ENCODE measurements at places on chromosomes 3 and 15.

DNA sequence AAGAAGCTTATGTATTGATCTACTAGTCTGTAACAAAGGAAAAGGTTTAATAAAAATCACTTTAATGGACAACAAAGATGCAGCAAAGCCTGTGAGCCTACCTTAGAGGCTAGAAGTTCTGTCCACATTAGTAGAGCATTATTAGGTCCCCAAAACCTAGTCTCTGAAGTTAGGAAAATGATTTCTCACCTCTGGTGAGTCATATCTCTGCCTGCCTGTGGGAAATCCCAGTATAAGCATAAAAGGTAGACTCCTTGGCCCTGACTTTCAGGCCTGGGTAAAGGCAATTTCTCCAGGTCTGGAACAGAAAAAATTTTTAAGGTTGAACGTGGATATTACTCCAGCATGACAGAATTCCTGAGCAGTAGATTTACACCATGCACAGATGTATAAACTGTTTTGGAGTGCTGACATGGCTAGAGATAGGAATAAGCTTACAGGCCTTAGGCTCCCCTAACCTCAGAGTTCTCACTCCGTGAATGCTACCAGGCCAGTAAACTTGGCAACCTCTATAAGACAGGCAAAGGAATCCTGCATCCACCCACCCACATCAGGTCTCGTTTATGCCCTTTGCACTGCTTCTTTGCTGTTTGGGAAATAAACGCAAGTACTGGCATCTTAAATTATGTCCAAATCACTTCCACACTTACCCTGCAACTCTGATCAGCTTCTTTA, 104.1 kb downstream of the SERPINI1 start:
- peak; percentile 60 for DNase-seq

DNA sequence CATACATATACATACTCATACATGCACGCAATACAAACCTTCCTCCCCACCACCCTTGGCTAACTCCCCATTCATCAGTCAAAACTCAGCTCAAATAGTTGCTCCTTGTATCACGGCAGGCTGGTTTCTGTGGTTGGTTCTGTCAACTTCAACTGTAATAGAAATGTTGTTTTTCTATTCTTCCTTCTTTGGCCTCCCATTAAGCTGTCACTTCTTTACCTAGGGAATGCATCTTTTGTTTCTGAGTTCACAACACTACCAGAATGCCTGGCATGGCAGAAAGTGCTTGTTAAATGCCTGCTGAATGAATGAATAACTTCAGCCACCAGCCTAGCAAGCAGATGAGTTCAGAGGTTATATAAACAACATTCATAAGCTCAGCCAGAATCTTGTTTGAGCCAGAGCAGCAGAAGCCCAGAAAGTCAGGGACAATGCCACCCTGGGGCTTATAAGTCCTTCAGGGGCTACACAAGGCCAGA, 63.1 kb downstream of the B3GALNT1 start:
- DNase-seq = no peak

DNA sequence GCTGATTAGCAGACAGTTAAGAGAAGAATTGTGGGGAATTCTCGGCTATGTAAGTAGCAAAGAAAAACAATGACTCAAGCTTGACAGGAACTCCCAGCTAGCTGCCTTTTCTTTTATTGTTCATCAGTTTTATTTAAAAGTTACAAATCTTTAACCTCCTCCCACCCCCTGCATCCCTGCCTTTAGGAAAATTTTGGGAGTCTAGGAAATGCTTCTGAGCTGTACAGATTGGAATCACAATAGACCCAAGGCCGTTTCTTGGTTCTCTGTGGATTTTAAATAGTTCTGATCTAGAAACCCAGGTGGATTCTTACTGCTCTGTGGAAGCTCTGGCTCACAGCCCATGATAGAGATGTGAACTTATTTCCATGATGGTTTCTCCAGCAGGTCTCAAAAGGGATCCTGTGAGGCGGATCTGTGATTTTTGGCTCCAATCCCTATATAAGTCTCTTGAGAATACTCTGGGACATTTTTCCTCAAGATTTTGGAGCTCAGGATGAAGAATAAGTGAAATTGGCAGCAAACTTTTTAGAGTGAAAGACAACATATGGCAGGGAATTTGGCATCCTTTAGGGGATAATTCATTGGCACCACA, 312.3 kb downstream of the EPHA3 start:
- DNase-seq = peak; percentile 19

DNA sequence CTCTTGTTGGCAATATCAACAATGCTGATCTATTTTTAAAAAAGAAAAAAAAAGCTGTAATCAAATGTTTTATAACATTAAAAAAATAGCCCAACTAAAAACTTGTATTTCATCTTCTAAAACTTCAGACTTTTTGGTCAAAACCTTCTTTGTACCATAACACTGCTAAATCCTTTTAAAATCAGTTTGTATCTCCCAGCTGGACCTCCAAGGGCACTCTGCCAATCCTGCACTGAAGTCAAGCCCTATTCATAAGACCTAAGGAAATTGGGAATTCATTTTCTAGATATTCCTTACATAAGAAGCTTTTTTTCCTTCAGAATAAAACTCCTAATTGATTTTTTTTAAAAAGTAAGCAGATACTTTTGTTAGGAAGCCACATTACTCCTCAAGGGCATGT, 38.2 kb upstream of the HCLS1 start:
- DNase-seq = no peak

GRCh38 chr3:159451482-159451881, 537.2 kb upstream of the IL12A start:
- DNase-seq = peak; percentile 14

DNA sequence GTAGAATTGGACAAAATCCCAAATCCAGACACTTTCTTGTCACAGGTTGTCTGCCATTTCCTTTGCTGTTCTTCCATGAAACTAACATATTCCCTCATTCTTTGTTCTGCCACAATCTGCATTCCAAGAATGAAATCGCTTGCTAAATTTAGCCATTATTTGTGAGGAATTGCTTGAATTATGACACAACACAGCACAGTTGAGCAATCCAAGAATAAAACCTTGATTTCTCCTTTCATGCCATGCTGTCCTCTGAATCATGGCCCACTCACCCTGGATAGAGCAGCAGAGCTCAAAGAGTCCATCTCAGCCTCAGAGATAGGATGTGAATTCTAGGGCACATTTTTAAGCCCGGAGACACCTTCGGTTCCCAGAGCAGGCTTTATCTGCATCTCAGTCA, 35.2 kb upstream of the GREM1 start:
- peak; percentile 93 for DNase-seq

DNA sequence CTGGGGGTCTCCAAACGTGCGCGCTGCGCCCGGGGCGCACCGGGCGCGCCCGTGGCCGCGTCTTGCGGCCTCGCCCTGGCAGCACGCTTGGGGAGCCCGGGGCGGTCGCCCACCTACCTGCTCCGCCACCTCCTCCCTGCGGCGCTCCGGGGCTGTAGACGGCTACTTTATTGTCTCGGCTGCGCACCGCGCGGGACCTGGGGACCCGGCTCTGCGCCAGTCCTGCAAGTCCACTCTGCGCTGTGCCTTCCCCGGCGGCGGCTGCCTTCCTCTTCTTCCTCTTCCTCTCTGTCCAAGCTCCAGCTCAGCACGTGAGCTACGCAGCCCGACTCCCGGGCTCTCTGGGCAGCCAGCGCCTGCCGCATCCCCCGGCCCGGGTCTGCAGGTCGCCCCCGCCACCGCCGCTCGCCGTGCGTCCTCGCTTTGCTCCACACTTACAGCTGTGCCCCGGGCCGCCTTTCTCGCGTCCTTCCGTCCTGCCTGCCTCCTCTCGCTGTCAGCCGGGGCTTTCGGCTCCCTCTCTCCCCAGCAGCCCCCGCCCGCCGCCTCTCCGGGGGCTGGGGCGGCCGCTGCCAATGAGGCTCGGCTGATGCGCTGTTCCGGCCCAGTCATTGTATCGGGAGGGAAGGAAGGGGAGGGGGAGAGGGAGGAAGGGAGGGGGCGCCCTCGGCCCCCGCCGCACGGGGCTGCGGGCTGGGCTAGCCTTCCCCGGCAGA, 156.4 kb upstream of the FRMD4B start:
- peak; percentile 58 for DNase-seq

- no peak for DNase-seq
Observed at GRCh38 chr15:95832668-95833067, 497.8 kb upstream of the NR2F2 start.

DNA sequence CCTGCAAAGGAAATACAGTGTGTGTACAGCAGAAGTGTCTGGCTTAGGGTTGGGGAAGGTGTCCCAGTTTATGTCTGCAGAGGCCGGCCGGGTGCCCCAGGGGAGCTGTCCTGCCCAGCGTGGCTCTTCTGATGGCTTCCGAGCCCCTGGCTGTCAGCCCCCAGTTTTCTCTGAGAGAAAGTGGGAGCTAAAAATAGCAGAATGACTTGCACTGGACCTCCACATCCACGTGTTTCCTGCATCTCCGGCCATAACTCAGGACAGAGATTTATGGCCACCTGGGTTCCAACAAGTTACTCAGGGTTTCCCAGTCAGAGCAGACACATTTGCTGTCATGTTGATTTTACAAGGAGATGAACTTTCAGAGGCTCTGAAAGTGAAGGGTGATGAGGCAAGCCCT, 192.0 kb downstream of the ATP10A start:
- DNase-seq = no peak

DNA sequence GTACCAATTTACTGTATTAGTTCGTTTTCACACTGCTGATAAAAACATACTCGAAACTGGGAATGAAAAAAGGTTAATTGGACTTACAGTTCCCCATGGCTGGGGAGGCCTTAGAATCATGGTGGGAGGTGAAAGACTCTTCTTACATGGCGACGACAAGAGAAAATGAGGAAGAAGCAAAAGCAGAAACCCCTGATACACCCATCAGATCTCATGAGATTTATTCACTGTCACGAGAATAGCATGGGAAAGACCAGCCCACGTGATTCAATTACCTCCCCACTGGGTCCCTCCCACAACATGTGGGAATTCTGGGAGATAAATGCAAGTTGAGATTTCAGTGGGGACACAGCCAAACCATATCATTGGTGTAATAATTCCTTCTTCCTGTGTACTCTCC, 69.6 kb downstream of the C3orf20 start:
- DNase-seq = no peak

- DNase-seq = no peak
Observed at GRCh38 chr3:134255404-134255803, 4.7 kb upstream of the RYK start.

DNA sequence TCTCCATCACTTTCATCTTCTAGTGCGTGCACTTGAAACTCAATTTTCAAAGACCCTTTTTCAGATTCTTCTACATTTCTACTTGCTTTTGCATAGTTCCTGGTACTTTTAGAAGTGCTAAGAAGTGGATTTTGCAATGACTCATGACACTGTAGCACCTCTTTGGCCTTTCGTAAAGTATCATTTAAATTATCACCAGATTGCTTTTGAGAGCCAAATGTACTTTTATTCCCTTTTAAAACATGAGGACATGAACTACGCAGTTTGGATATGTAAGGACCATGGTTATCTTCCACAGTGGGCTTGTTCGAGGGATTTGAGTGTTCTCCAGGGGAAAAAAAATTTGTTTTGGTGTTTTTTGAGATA, 40.5 kb downstream of the ZNF106 start:
- no peak for DNase-seq

DNA sequence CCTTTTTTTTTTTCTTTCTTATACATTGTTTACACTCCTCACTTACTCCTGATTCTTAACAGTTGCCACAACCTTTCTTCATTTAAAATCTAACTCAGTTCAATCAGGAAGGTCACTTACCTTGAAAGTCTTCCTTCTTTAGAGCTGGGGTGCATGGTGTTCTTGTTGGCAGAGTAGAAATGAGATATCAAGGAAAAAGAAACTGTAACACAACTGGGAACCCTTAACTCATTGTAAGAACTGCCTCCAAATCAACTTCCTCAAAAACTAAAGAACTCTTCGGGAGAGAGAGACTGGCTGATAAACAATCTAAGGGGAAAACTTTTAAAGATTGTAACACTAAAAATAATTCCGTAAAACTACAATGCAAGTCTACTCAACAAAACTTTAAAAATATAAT, 1.4 kb upstream of the APPL1 start:
- DNase-seq = no peak

- no peak for DNase-seq
Observed at GRCh38 chr3:97884586-97885123, 62.8 kb downstream of the CRYBG3 start.

- no peak for DNase-seq
Observed at GRCh38 chr3:134753999-134754742, 40.9 kb upstream of the EPHB1 start.

- peak; percentile 13 for DNase-seq
Observed at GRCh38 chr3:116148881-116149851, 296.1 kb downstream of the LSAMP start.

- peak; percentile 83 for DNase-seq
Observed at GRCh38 chr15:73926219-73927002, at the start of gene LOXL1. Gene LOXL1 (plus strand): TSS chr15:73926462. CDS start chr15:73926784, 322 bp downstream.

DNA sequence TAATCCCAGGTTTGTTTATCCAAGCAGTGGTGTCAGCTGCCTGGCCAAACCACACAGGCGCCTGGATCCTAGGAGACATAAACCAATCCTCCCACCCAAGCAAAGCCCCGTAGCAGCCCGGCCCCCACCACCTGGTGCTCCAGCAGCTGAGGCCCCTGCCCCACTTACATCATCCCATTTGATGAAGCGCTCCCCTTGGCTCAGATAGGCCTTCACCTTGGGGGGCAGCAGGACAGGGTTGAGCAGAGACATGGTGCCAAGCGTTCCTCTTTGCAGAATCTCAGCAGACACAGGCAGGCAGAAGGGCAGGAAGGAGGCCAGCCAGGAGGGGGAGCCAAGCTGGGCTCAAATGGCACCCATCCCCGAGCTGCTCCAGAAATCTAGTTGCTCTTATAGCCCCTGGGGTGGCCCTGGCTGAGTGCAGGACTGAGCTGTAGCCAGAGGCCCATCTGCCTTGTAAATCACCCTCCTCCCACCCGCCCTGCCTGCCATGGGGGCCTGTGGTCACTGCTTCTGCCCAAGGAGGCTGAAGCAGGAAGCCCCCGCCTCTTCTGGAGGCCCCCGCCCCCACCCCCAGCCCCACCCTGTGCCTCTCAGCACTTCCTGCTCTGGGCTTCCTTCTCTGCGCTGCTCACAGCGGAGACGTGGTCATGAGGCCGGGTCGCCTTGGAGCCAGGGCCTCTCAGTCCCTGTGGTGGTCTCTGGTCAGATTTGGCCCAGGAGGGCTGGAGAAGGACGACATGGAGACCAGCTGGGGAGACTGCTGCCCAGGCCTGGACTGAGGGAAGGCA, at the start of gene PLCB2:
PLCB2 (minus strand) TSS at position 515 of the 791 bp plus-strand sequence; CDS start at position 252, 263 bp downstream.
- no peak for DNase-seq

- no peak for DNase-seq
Observed at GRCh38 chr15:33040496-33040895, 154.0 kb downstream of the FMN1 start.

- peak; percentile 19 for DNase-seq
Observed at GRCh38 chr3:149763565-149764195, 11.4 kb upstream of the COMMD2 start.

GRCh38 chr15:60297047-60297446, 100.7 kb downstream of the ANXA2 start:
- DNase-seq = peak; percentile 84

GRCh38 chr3:69590111-69590510, 149.2 kb upstream of the MITF start:
- no peak for DNase-seq

GRCh38 chr3:126661532-126662364, 6.8 kb upstream of the TXNRD3 start:
- DNase-seq = peak; percentile 15

- DNase-seq = no peak
Observed at GRCh38 chr15:98844261-98844660, 163.3 kb downstream of the PGPEP1L start.

Measured in epithelial cell of esophagus (primary cell).